ENCODE measurements at places on chromosomes 3 and 15.

GRCh38 chr3:58333206-58334012 is 717 bp downstream of the PXK start:
- peaks cover 23% of the 10 kb centered on the region for H3K4me1 ChIP-seq
- peaks cover 5% of the 10 kb centered on the region for H3K36me3 ChIP-seq
- H3K27ac ChIP-seq = peak overlapping the region; percentile 96
- peak; percentile 36 for DNase-seq

GRCh38 chr3:141279077-141279967 is 47.7 kb downstream of the PXYLP1 start:
- H3K4me3 ChIP-seq = no peak overlapping the region
- no peak for DNase-seq
- peaks cover 3% of the 10 kb centered on the region for H3K4me1 ChIP-seq

DNA sequence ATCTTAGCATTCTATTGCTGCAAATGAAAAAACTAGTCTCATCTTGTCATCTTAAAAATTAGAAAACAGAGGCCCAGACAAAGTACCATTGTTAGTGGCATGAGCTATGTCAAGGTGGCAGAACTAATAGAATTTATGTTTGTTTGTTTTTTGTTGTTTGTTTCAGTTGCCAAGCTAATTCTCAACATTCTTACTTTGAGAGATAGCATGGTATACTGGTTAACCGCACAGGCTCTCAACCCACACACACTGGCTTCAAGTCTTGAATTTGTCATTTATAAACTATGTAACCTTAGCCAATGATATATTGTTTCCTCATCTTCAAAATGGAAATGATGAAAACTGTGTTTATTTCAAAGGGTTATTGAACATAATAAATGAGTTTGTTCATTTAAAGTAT is 367.6 kb upstream of the PLSCR5 start:
- no peaks in the 10 kb centered on the region for H3K36me3 ChIP-seq
- DNase-seq = no peak
- H3K4me1 ChIP-seq = no peaks in the 10 kb centered on the region
- no peak overlapping the region for H3K27ac ChIP-seq
- H3K27me3 ChIP-seq = no peaks in the 10 kb centered on the region

- H3K27me3 ChIP-seq = peaks cover 15% of the 10 kb centered on the region
- H3K27ac ChIP-seq = no peak overlapping the region
- DNase-seq = no peak
- H3K36me3 ChIP-seq = peaks cover 7% of the 10 kb centered on the region
- H3K4me1 ChIP-seq = no peaks in the 10 kb centered on the region
Measured at GRCh38 chr3:71601811-71602210, 18.3 kb upstream of the FOXP1 start.

- peaks cover 2% of the 10 kb centered on the region for H3K36me3 ChIP-seq
- H3K27me3 ChIP-seq = no peaks in the 10 kb centered on the region
- no peak for DNase-seq
- peak overlapping the region; percentile 97 for H3K27ac ChIP-seq
- H3K4me3 ChIP-seq = no peak overlapping the region
Measured at GRCh38 chr3:177147790-177148189, 49.5 kb downstream of the TBL1XR1 start.

DNA sequence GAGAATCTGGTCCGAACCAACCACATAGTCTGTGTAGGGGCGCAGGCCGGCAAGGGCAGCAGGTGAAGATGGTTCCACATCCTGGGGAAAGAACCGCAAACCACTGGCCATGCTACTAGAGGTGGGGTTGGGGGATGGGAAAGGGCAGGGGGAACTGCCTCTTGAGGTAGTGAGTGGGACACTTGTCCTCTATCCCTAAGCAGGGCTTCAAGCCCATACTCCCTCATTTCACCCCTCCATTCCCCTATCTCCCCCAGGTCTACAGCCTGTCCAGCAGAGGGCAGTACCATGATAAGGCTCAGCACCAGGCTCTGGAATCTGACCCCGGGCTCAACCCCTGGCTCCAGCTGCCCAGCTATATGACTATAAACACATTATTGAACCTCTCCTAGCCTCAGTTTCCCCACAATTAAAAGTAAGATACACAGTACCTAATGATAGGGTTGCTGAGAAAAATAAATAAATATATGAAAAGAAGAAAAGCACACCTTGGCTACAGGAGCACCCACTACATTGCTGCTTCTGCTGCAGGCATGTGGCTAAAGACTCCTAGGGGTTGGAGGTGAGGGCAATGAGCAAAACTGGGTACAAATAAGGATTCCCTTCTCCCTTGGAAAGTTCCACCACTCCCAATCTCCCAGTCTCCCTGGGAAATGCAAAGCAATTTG is 6.3 kb downstream of the GORASP1 start:
- H3K27me3 ChIP-seq = no peaks in the 10 kb centered on the region
- H3K27ac ChIP-seq = peak overlapping the region; percentile 32
- H3K4me1 ChIP-seq = peaks cover 31% of the 10 kb centered on the region
- peaks cover 10% of the 10 kb centered on the region for H3K36me3 ChIP-seq

GRCh38 chr3:23263796-23264195 is 60.7 kb downstream of the UBE2E2 start:
- H3K27me3 ChIP-seq = no peaks in the 10 kb centered on the region
- no peak overlapping the region for H3K27ac ChIP-seq
- H3K4me3 ChIP-seq = no peak overlapping the region
- peaks cover 15% of the 10 kb centered on the region for H3K4me1 ChIP-seq
- DNase-seq = no peak
- peaks cover 9% of the 10 kb centered on the region for H3K36me3 ChIP-seq

- no peaks in the 10 kb centered on the region for H3K27me3 ChIP-seq
- H3K4me1 ChIP-seq = peaks cover 3% of the 10 kb centered on the region
- DNase-seq = no peak
- H3K36me3 ChIP-seq = no peaks in the 10 kb centered on the region
- H3K27ac ChIP-seq = no peak overlapping the region
Measured at GRCh38 chr3:157280786-157281185, 120.8 kb upstream of the CCNL1 start.

DNA sequence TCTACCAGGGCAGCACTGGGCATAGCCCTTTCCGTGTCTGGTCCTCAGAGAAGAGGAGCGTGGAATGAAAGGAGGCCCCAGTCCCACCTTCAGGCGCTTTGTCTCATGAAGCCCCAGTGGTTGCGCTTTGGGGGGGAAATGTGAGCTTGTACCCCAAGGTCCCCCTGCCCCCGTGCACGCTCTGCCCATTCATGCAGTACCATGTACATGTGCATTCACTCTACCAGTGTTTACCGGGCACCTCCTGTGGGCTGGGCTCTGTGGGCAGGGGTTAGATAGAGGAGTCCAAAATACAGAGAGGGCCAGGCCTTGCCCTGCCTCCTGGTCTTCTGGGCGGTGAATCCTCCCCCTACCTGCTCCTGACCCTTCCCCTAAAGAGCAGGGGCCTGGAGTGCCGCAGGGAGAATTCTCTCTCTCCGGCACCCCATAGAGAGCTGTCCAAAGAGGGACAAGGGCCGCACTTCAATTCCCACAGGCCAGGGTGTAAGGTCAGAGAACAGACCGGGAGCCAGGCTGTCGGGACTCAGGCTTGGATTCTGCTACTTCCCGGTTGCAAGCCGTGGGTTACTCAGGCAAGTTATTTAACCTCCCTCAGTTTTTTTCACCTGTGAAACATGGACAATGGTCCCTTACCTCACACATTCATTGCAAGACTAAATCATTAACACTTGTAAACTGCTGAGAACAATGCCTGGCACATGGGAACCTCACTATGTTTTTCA is 153.4 kb downstream of the MEGF11 start:
- H3K4me1 ChIP-seq = no peaks in the 10 kb centered on the region
- DNase-seq = no peak
- H3K4me3 ChIP-seq = no peak overlapping the region
- H3K27ac ChIP-seq = no peak overlapping the region
- peaks cover 11% of the 10 kb centered on the region for H3K27me3 ChIP-seq

DNA sequence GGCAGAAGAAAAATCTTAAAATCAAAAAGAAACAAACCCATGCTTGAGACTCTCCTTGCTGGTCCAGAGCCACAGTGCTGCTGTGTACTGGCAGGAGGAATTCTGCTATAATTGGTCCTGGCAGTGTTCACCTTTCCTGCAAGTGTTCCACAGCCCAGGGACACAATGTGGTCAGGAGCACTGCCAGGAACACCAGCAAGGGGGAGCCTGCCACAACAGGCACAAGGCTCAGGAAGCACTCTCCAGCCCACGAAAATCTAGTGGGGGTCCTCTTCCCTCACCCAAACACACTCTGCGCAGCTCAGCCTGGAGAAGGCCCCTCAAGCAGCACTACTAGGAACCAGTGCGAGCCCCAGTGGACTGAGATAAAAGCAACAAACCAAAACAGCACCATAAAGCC is 92.9 kb downstream of the UBE3A start:
- H3K27me3 ChIP-seq = no peaks in the 10 kb centered on the region
- H3K4me1 ChIP-seq = peaks cover 2% of the 10 kb centered on the region
- H3K4me3 ChIP-seq = no peak overlapping the region
- H3K36me3 ChIP-seq = peaks cover 55% of the 10 kb centered on the region

DNA sequence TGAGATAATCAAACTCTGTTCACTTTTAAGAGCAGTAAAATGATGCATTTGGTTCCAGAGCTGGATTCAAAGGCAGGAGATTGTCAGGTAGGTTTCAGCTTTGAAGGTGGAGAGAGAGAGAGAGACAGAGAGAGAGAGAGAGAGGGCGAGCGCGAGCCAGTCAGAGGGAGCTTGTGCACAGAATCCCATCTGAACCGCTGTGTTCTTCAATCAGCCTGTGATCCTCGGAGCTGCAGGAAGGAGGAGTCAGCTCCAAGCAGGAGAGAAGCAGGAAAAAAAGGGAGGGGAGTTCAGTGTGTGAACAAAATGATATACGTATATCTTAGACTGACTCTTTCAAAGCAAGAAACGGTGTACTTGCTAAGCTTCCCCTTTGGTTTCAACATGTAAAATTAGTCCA is at the start of gene GPR149:
Gene GPR149, minus strand, starts transcription at position 177 of the 400 bp plus-strand sequence. CDS start 575 bp downstream, outside the sequence.
- no peaks in the 10 kb centered on the region for H3K4me1 ChIP-seq
- no peak within 1 kb of the TSS for H3K4me3 ChIP-seq
- peaks cover 2% of the 10 kb centered on the region for H3K36me3 ChIP-seq
- H3K27ac ChIP-seq = no peak within 1 kb of the TSS
- H3K27me3 ChIP-seq = peaks cover 7% of the 10 kb centered on the region
- no peak for DNase-seq

DNA sequence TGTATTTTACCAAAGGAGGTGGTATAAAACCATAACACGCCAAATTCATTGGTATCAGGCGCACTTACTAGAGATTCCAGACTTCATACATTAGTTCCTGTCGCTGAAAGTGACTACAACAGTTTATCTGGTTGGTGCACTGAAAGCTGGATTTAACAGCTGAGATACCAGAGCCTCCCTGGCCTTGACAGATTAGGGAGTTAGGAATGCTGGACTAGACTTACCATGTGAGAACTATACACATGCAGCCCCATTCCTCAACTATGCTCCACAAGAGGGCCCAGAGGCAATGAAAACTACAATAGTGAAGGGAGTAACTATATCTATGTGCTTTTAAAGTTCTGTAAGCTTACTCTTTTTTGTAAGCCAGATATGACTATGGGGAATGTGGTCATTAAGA is 174.4 kb downstream of the STAG1 start:
- no peak overlapping the region for H3K4me3 ChIP-seq
- H3K27ac ChIP-seq = no peak overlapping the region
- DNase-seq = no peak

DNA sequence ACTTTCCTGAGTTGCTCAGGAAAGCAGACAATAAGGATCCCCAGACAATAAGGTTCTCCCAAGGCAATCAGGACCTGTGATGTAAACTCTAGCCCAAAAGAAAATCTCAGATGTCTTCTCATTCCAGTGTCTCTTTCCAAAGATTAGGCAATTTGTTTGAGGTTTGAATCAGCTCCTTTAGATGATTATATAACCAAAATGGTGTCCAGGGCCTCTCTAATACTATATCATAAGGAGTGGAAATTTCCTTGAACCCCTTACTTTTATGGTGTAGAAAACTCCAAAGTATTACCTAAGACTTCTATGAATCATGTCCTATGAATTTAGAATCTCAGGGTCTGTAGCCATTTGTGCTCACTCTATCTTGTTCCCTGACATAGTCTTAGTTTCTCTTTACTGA is 65.9 kb downstream of the GPR176 start:
- no peaks in the 10 kb centered on the region for H3K4me1 ChIP-seq
- no peak overlapping the region for H3K4me3 ChIP-seq
- H3K27me3 ChIP-seq = peaks cover 5% of the 10 kb centered on the region
- peaks cover 1% of the 10 kb centered on the region for H3K36me3 ChIP-seq
- no peak for DNase-seq
- H3K27ac ChIP-seq = no peak overlapping the region

- H3K27me3 ChIP-seq = no peaks in the 10 kb centered on the region
- peaks cover 21% of the 10 kb centered on the region for H3K36me3 ChIP-seq
- no peaks in the 10 kb centered on the region for H3K4me1 ChIP-seq
Measured at GRCh38 chr15:50627351-50628055, 59.1 kb downstream of the TRPM7 start.

DNA sequence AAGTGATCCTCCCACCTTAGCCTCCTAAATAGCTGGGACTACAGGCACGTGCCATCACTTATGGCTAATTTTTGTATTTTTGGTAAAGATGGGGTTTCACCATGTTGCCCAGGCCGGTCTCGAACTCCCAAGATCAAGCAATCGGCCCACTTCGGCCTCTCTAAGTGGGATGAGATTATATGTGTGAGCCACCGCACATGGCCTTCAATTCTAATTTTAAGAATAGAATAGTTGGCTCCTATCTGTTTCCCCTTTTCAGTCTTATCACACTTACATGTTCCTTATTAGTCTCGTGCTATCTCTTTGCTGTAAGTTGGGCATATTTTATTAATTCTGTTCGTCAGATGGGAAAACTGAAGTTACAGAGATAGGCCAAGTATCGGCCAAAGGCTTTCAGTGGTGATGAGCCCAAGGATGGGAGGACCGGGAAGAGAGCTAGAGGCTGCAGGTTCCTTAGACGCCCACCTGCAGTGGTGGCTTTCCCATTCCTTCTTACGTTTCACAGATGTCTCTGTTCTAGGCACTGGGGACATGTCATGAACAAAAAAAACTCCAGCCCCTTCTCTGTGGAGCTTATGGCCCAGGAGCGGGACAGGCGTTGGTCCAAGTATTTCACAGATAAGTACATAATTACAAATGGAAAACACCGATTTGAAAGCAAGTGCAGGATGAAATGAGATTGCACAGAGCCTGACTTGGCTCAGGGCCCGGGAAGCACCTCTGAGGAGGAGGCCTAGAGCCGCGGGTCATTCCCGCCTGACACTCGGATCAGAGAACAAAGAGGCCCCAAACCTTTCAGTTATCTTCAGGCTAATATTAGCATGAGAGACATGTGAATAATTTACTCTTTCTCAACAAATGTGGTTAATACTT is 91.1 kb upstream of the KLF13 start:
- H3K4me3 ChIP-seq = no peak overlapping the region
- no peak for DNase-seq
- no peaks in the 10 kb centered on the region for H3K27me3 ChIP-seq
- no peak overlapping the region for H3K27ac ChIP-seq
- no peaks in the 10 kb centered on the region for H3K36me3 ChIP-seq

Data from memory B cell (primary cell).